ENCODE measurements at places on chromosomes 12 and 14. TPM values are rescaled to one million over a fixed set of nuclear protein-coding genes. Genes with fewer than 3 reads are reported as not detected.

Gene SERPINA9
- total RNA-seq, result not detected

Gene CCDC177
- total RNA-seq, result not detected

Gene PPP4R4
- 0.51 TPM for total RNA-seq

Gene CCDC196
- total RNA-seq, result not detected

Gene CACNA1C
- total RNA-seq, result 11.4 TPM

Gene TUBA1B
- total RNA-seq, result 1,258 TPM

Gene KIF26A
- 2.0 TPM for total RNA-seq

Gene KLHL33
- 1.5 TPM for total RNA-seq

Gene TMEM132C
- under 0.01 TPM for total RNA-seq

Gene ALDH6A1
- 38.6 TPM for total RNA-seq

Gene ALDH1L2
- total RNA-seq, result 35.7 TPM

Gene SOAT2
- total RNA-seq, result not detected

Gene CEP170B
- 10.3 TPM for total RNA-seq

Gene RNASE3
- not detected for total RNA-seq

Gene LPAR5
- total RNA-seq, result not detected

Gene FAM181A
- total RNA-seq, result not detected
